Ascending aorta (tissue), 2 donors: ENCODE measurements at places on chromosomes 2 and 18.

DNA sequence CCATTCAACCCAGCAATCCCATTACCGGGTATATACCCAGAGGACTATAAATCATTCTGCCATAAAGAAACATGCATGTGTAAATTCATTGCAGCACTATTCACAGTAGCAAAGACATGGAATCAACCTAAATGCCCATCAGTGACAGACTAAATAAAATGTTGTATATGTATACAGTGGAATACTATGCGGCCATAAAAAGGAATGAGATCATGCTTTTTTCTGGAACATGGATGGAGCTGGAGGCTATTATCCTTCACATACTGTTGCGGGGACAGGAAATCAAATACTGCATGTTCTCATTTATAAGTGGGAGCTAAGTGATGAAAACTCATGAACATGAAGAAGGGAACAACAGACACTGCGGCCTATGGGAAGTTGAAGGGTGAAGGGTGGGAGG, 65.1 kb downstream of the EHBP1 start:
- no peak overlapping the region for H3K27ac ChIP-seq
- no peaks in the 10 kb centered on the region for H3K4me1 ChIP-seq
- no peak overlapping the region for H3K4me3 ChIP-seq

- no peak for DNase-seq
- no peak overlapping the region for H3K27ac ChIP-seq
- H3K4me3 ChIP-seq, result no peak overlapping the region
- no peaks in the 10 kb centered on the region for H3K4me1 ChIP-seq
- no peaks in the 10 kb centered on the region for H3K36me3 ChIP-seq
- H3K27me3 ChIP-seq, result no peaks in the 10 kb centered on the region
Observed at GRCh38 chr18:43720041-43720440, 442.8 kb upstream of the SYT4 start.

GRCh38 chr2:149625671-149626070, 38.1 kb upstream of the MMADHC start:
- no peaks in the 10 kb centered on the region for H3K4me1 ChIP-seq
- no peak overlapping the region for H3K4me3 ChIP-seq
- H3K27ac ChIP-seq, result no peak overlapping the region
- DNase-seq, result no peak
- no peaks in the 10 kb centered on the region for H3K36me3 ChIP-seq
- no peaks in the 10 kb centered on the region for H3K27me3 ChIP-seq

DNA sequence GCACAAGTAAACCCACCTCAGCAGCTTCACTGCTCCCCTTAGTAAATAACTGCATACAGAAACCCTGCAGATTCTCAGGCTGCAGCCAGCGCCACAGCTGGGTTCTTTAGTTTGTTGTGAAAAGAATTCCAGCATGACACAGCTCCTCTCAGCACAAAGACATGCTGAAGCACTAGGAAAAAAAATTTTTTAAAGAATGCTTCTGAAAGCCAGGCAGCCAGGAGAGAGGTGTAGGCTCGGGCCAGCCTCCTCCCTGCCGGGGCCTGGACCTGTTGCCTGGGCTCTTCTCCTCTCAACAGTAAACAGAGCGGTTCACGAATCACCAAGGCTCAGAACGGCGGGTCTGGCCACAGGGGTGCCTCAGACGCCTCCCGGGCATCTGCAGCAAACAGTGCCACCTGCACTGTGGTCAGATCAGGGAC, 95.7 kb upstream of the POU3F3 start:
- H3K4me3 ChIP-seq, result no peak overlapping the region
- no peak for DNase-seq
- no peaks in the 10 kb centered on the region for H3K27me3 ChIP-seq
- no peaks in the 10 kb centered on the region for H3K4me1 ChIP-seq
- no peaks in the 10 kb centered on the region for H3K36me3 ChIP-seq
- no peak overlapping the region for H3K27ac ChIP-seq

DNA sequence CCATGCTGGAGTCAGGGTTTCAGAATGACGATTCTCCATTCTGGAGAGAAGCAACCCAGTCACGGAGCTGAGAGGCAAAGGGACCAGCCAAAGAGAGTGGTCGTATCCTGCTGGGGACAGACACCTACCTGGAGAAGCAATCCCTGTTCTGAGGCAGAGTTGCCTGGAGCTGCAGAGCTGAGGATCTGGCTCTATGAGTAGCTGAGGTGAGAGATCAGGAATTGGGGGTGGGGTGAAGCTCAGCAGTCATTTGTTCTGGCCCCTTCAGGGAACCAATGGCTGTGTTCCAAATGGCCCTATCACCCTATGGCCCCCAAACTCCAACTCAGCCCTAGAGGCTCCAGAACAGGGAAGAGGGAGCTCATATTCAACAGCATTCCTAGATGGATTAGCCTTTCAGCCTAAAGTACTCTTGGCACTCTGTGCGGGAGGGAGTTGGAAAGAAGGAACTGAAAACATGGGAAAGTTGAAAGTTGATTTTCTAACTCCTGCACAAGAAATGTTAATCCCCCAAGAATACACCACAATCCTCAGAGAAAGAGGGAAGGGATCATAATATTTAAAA, 3.3 kb upstream of the ATRAID start:
- no peak overlapping the region for H3K4me3 ChIP-seq
- H3K4me1 ChIP-seq, result peaks cover 12% of the 10 kb centered on the region
- H3K27me3 ChIP-seq, result no peaks in the 10 kb centered on the region
- DNase-seq, result no peak
